ENCODE measurements at places on chromosomes 4 and X. TPM values are rescaled to one million over a fixed set of nuclear protein-coding genes. Genes with fewer than 3 reads are reported as not detected.

- peaks cover 3% of the 10 kb centered on the region for H3K4me1 ChIP-seq
- H3K27ac ChIP-seq: no peak overlapping the region
- no peak for DNase-seq
- H3K27me3 ChIP-seq: no peaks in the 10 kb centered on the region
Measured at GRCh38 chrX:50771382-50771781, 42.6 kb downstream of the SHROOM4 start.

GRCh38 chr4:80876810-80877209 is 153.7 kb upstream of the BMP3 start:
- H3K27me3 ChIP-seq: no peaks in the 10 kb centered on the region
- no peaks in the 10 kb centered on the region for H3K36me3 ChIP-seq
- no peak for DNase-seq
- no peaks in the 10 kb centered on the region for H3K4me1 ChIP-seq

DNA sequence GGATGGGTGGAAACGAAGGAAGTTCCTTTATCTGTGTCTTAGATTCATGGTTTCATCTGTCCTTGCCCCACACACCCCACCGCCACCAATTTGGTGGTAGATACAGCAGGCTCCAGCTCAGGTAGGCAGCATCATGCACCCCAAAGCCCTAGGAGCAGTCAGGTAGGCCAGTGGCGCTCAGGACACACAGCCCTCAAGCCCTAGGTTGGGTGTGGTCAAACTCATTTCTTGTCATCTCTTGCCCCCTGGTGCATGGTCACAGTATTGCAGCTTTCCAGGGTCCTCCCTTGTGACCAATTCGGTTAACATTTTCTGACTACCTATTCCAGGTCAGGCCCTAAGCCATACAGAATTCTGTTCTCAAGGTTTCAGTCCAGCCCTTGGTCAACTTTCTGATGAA is 14.5 kb upstream of the PRRG3 start:
- no peak for DNase-seq
- H3K27ac ChIP-seq: no peak overlapping the region
- H3K36me3 ChIP-seq: no peaks in the 10 kb centered on the region
- no peaks in the 10 kb centered on the region for H3K27me3 ChIP-seq
- H3K4me1 ChIP-seq: no peaks in the 10 kb centered on the region

GRCh38 chr4:183163135-183163534 is 64.1 kb downstream of the WWC2 start:
- H3K27me3 ChIP-seq: no peaks in the 10 kb centered on the region
- H3K36me3 ChIP-seq: no peaks in the 10 kb centered on the region
- H3K4me3 ChIP-seq: no peak overlapping the region
- DNase-seq: no peak
- H3K27ac ChIP-seq: no peak overlapping the region

The DOK7 gene
- total RNA-seq: not detected

DNA sequence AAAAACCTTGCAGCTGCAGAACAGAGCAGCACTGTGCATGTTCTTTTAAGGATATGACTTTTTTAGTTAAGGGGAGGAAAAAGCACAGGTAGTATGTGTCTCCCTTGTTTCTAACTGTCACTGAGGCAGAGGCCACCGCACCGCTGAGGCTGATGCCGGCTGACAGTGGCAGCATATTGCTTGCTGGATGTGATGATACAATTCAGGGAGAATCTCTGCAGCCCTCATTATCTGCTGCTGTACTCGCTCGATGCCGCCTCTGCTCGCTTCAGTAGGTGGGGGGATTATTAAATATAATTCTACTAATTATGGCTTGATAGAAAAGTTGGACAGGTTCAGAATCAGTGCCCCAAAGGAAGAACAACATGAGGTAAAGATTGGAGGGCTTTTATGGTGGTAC is 378.8 kb upstream of the NOCT start:
- no peak overlapping the region for H3K27ac ChIP-seq
- H3K4me3 ChIP-seq: no peak overlapping the region
- H3K36me3 ChIP-seq: no peaks in the 10 kb centered on the region
- peaks cover 12% of the 10 kb centered on the region for H3K4me1 ChIP-seq
- H3K27me3 ChIP-seq: no peaks in the 10 kb centered on the region

The SPANXD gene
- total RNA-seq: not detected

- peak; percentile 66 for DNase-seq
- peaks cover 4% of the 10 kb centered on the region for H3K4me1 ChIP-seq
- H3K27ac ChIP-seq: no peak overlapping the region
- H3K27me3 ChIP-seq: no peaks in the 10 kb centered on the region
- H3K4me3 ChIP-seq: no peak overlapping the region
- H3K36me3 ChIP-seq: no peaks in the 10 kb centered on the region
Measured at GRCh38 chr4:118557298-118557851, 127.8 kb upstream of the METTL14 start.

The CTAG1A gene
- not detected for total RNA-seq

- peaks cover 2% of the 10 kb centered on the region for H3K4me1 ChIP-seq
- H3K27ac ChIP-seq: no peak overlapping the region
- no peak overlapping the region for H3K4me3 ChIP-seq
- H3K27me3 ChIP-seq: no peaks in the 10 kb centered on the region
- peak; percentile 80 for DNase-seq
Measured at GRCh38 chrX:133495464-133496391, 80.4 kb upstream of the GPC4 start.

DNA sequence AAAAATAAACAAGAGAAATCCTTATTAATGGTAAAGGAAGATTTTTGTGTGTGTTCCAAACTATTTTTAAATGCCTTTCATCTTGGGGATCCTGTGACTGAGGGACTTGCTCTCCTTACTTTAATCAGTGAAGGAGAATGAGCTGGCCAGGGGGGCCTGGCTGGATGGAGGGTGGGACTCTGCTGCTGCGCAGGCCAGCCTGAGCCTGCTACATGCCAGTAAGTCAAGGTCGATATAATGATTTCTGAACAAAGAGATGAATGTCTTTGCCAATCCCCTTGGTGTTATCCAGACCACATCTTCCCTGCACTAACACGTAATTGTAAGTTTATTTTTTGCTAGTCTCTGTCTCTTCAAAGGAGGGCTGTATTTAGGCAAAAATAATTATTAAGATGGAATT is 1679.2 kb upstream of the TENM3 start:
- H3K27ac ChIP-seq: no peak overlapping the region
- H3K4me1 ChIP-seq: no peaks in the 10 kb centered on the region
- H3K36me3 ChIP-seq: no peaks in the 10 kb centered on the region

DNA sequence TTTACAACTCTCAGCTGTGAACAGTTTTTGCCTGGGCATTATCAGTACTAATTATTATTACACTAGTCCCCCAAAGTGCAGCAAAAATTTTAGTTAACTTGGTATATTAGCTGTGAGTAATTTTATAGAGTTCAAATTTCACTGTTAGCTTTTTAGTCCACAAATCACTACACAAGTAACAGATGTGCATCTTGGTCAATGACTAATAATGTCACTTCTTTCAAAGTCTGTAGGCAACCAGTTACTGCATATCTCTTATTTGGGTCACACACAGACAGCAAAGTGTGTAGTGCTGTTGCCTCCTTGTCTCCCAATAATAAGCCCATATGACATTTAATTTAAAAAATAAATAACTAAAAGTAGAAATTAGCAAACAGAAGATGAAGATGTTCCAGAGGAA is 159.9 kb downstream of the SCFD2 start:
- no peaks in the 10 kb centered on the region for H3K27me3 ChIP-seq
- no peak overlapping the region for H3K4me3 ChIP-seq
- no peak for DNase-seq

All from astrocyte (in vitro differentiated cells and primary cell).